Activated CD4-positive, CD25-positive, alpha-beta regulatory T cell treated with anti-CD3 and anti-CD28 coated beads, Interleukin-2, amount 50 U/mL, for 72 hours (primary cell): ENCODE measurements at places on chromosomes 2 and 18.

DNA sequence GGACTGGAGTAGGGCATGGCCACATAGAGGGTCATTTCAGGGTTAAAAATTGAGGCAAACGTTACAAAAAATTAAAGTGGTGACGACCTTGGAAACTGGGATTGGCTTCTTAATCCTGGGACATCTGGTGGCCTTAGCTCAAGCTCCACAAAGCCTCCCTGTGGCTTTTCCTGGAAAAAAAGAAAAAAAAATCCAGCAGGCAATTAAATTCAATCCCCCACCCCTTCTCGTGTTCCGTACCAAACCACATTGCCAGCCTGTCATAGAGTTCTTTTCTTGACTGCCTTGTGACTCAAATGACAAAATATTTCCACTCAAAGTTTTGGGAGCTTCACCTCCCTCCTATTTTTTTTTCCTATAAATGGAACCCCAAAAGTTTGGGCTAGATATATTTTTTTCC lies 195.6 kb downstream of the HRH4 start:
- no peak for DNase-seq

GRCh38 chr2:39411181-39411944 lies 25.7 kb downstream of the MAP4K3 start:
- DNase-seq: no peak

DNA sequence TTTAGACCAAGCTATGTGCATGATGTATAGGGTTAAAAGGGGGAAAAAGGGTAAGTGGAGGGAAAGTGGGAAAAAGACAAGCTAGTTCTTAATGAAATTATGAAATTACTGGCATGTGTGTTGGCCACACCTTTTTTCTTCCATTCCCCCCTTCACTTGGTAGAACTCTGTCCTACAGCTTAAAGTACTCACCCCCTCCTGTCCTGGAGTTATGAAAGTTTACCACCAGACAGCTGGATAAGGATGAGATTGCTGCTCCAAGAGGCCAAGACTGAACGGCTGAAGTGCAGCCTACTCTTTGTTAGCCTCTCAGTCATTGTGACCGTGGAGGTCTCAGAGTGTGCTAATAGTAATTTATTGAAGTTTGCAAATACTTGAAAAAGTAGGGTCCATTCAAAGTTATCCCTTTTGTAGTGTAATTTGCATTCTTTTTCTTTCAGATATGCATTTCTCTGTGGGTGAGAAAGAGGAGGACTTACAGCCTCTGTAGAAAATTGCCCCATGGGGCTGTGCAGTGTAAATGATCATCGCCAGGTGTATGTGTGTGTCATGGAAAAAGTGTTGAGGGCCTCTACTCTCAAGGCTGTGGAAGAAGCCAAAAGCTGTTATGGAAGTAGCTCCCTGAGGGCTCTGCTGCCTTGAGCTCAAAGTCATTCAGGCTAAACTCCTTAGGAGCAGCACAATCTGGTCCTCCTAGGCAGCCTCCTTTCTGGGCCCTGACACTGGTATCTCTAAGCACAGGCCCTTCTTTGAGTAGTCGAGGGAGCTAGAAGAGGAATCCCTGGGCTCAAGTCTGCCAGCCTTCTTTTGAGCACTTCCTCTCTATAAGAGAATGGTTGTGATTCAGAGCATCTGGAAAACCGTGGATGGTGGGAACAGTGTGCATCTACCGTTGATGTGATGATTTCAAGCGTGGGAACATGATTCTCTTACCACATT lies 46.2 kb downstream of the LHCGR start:
- no peak for DNase-seq

DNA sequence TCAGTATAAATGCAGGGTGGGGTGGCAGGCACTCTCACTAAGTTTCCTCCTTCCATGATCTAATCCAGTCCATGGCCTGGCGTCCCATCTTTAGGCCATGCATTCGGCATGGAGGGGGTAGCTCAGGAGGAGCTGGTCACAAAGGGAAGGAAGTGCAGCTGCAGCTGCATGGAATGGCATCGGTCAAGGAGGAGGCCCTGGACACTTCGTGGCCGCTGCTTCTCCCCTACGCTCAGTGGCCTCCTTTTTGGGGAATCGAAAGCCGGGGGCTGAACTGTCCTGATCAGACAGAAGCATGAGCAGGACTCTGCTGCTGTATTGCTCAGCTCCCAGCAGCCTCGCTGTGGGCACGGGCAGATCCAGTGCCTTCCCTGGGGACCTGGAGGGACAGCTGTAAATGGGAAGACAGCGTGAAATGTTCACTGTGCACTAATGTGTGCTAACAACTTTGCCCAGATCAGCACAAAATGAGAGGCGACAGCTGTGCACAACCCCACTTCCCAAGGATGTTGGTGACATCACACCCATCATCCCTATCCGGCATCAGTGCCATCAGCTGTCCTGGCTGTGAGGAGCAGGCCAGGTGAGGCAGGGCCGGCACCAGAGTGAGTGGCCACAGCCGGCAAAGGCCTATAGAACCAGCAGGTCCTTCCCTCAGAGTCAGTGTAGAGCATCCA lies 520.1 kb upstream of the RAB6C start:
- DNase-seq: no peak

DNA sequence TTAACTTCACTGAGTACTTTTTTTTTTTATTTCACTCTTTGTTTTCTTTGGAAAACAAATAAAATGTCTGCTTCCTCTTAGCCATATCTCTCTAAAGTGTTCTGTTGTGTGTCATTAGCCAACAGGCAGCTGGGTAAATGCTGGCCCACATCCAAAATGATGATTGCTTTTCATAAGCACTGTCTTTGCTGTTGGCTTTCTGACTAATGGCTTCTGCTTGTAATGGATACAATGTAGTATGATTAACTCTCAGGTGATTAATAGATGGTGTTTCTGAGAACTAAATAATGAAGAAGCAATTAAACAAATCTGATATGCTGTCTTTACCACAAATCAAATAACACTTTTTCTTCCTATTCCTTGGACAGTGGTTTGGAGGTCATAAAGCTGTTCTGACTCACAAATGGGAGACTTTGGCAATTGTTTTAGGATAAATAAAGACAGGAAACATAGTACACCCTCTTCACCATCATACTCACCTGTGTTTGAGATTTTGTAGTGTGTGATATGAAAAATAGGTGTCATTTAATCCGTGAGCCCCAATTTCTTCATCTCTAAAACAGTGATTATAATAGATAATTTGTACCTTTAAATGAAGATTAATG lies 888.4 kb downstream of the TSN start:
- DNase-seq: no peak

DNA sequence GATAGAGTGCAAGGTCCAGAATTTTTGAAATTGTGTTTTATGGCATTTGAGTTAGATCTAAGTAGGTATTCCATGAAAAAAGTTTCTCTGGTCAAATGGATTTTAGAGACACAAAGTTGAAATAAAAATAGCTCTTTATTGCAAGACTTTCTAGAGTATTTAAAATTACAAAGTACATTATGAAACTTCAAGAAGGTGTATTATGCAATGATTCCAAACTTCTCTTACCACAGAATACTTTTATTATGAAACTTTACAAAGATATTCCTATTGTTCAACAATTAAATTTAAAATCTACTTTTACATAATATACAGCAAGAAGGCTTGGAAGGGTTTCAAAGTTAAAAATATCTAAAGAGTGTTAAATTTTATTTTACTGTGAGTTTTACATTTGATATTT lies 65.9 kb downstream of the CALCRL start:
- DNase-seq: no peak

DNA sequence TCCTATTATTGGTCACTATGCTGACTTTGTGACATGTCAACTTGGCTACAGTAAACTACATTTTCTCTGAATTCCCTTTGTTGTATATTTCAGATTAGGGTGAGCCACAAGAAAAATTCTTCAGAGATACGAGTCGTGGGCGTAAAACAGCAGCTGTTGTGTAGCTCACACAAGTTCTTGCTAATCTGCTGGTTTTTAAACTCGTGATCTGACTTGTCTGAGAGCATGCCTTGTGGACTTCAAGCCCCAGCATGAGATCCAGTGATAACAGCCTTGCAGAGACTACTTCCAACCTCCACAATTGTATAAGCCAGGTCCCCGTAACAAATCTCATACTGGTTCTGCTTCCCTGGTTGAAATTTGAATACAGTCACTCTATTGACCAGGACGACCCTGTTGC lies 259.8 kb upstream of the LYPD1 start:
- DNase-seq: no peak

DNA sequence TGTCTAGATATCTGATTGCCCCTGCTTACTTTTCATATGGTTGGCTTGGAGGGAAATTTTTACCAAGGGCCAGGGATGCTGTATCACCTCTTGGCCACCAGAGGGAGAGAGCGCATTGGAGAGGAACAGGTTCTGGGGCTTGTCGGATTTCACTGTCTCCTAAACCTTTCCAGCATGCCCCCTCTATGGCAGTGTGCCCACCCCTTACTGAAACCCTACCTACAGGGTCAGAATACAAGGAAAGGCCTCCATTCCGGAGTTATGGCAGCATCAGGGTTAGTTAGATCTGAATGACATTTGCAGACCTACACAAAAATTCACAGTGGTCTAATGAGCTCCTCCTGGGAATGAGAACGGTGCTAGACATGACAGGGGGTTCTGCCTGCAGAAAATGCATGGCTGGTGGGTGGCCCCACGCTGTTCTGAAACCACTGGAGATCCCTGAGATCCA lies 5.8 kb downstream of the SLC14A2 start:
- no peak for DNase-seq

DNA sequence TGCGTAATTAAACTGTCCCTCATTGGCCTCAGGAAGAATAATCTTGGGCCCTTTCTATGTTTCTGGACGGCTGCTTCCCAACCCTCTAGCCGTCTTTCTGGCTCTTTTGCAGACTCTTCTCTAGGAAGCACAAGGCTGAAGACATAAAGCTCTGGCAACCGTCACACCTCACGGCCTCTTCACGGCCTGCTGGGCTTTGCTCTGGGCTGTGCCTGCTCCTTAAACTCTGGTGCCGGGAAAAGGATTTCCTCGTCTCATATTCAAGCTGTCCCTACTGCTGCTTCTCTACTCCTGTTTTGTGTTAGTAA lies 36.0 kb upstream of the WIPF1 start:
- no peak for DNase-seq

DNA sequence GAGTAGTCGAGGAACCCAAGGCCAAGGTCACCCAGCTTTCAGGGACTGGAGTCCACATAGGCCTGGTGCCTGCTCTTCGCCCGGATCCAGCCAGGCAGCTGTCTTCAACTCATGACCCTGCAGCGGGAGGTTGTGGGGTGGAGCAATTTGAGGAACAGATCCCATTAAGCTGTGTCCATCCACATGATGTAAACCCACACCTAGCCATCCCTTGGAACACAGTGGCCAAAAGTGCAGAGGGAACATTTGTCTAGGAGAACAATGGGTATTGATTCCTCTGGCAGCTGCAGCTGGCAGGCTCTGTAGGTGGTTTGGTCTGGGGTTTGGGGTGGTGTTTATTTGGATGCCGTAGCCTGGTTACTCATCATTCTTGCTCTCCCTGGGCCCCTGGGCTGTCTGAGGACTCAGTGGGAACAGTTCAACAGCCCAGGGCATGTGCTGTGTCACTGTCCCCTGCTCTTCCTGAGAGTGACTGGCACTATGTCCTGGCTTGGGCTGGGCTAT lies 99.4 kb downstream of the TFCP2L1 start:
- no peak for DNase-seq

DNA sequence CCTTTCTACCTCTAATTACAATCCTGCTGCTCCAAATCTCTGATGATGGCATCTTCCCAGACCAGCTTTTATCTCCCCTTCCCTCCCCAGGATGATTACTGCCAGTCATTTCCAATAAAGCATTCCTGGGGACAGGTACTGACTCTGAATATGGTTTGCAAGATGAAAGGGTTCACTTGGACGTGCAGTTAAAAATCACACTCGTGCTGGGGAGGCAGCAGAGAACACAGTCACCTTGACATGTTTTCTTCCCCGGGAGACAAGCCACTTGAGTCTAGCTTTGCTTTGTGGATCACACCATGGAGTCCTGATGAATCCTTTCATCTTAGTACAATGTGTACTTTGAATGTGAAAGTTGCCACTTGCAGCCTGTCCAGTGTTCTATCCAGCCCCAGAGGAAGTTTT lies 175.0 kb downstream of the ALPK2 start:
- no peak for DNase-seq

DNA sequence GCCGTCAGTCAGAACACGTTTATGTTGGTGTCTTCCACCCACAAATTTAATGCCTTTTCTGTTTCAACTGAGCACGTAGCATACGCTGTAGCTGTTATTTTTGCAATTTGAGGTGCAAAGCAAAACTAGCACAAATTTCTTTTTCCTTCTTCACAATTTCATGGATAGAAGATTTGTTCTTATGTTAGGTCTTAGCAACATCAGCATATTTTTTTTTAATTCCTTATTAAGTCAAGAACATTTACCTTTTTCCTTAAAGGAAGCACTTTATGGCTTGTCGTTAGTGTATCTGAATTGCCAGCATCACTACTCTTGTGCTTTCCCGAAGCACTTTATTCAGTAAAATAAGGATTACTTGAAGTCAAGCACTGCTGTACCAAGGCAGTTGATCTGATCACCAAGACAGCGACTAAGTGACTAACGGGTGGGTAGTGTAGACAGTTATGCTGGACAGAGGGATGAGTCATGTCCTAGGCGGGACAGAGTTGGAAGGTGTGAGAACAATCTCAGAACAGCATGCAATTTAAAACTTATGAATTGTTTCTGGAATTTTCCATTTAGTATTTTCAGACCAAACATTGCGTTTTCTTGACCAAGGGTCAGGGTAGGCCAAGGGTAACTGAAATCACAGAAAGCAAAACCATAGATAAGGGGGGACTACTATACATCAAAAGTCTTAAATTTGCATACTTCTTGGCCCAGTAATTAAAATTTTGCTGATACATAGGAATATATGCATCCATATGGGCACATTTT lies 13.3 kb downstream of the BABAM2 start:
- DNase-seq: no peak

DNA sequence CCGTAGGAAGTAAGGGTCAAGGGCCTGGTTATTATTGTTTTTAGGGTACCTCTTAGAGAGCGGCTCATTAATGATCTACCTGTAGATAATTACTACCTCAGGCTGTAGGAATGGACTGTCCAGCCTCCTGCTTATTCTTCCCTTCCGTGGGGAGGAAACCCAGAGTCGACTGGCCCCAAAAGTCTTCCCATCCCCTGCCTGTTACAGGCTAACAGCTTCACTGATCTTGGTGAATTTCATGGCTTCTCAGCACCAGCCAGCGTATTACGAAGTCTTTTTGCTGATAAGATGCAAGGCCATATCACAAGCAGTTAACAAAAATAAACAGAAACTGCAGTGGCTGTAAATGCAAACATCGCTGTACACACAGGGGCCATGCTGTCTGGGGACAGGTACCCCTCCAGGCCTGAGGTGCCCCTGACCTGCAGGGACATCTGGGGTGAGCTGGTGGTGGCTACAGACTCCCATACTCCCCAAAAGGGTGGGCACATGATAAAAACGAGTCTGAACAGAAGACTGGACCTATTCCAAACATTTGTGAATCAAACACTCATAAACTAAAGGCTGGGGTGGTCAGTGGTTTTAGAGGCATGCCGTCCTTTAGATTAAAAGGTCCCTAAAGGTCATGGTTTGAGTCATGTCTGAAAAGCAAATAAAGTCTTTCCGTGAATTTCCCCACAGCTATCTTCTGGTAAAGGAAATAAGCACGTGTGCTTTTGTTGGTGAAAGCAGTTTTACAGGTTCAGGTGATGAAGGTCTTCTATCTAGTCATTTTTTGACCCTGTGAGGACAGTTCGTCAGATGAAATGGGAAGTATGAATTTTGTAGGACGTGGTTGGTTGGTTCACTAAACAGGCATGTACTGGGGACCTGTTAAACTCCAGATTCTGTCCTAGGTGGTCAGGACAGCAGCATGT lies 36.7 kb downstream of the TTC39C start:
- DNase-seq: no peak

- DNase-seq: no peak
Measured at GRCh38 chr18:31329787-31330438, 12.0 kb downstream of the DSG1 start.

GRCh38 chr18:48800876-48801727 lies 149.7 kb downstream of the SMAD7 start:
- DNase-seq: peak; percentile 44
